Large intestine (tissue), 12 donors: ENCODE measurements at places on chromosomes 6 and 20. TPM values are rescaled to one million over a fixed set of nuclear protein-coding genes. Genes with fewer than 3 reads are reported as not detected.

GRCh38 chr20:51359947-51360346 lies 182.6 kb downstream of the NFATC2 start:
- no peak overlapping the region for H3K27ac ChIP-seq
- no peak for DNase-seq
- no peak overlapping the region for H3K4me3 ChIP-seq
- no peaks in the 10 kb centered on the region for H3K36me3 ChIP-seq
- no peaks in the 10 kb centered on the region for H3K27me3 ChIP-seq

DNA sequence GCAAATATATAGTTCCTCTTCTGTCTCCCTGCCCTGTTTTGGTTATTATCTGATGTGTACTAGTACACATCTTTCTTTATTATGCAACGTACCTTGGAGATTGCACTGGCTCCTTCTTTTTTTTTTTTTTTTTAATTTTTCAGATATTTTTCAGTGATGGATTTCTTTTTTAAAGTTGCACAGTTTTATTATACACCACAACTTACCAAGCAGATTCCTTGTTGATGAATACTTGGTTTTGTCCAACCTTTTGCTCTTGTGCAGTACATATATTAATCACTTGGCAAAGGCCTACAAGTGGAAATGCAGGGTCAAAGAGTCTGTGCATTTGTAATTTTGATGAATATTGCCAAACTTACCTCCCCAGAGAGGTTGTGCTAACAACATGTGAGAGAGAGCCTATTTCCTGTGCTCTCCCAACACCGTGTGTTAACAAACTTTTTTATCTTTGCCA lies 50.1 kb upstream of the RNF24 start:
- no peaks in the 10 kb centered on the region for H3K27me3 ChIP-seq
- peaks cover 13% of the 10 kb centered on the region for H3K4me1 ChIP-seq
- DNase-seq = no peak
- H3K4me3 ChIP-seq = no peak overlapping the region
- no peaks in the 10 kb centered on the region for H3K36me3 ChIP-seq

DNA sequence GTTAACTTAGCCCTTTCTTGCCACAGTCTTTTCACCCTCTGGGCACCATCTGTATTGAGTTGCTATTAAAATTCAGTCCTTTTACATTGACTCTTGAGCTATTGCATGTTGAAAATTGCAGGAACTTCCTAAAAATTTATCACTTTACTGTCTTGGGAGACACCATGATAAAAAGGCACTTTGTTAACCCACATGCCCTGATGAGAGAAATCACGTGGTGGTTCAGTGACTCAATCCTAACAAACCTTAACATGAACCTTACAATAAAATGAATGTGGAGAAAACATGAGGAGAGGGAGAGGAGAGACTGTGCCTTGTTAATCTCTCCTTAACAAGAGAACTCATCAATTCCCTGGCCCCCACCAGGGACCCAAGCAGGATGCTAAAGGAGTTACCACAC lies 30.8 kb downstream of the GSTA4 start:
- no peaks in the 10 kb centered on the region for H3K4me1 ChIP-seq
- H3K27me3 ChIP-seq = no peaks in the 10 kb centered on the region
- H3K4me3 ChIP-seq = no peak overlapping the region
- DNase-seq = no peak
- H3K36me3 ChIP-seq = no peaks in the 10 kb centered on the region

DNA sequence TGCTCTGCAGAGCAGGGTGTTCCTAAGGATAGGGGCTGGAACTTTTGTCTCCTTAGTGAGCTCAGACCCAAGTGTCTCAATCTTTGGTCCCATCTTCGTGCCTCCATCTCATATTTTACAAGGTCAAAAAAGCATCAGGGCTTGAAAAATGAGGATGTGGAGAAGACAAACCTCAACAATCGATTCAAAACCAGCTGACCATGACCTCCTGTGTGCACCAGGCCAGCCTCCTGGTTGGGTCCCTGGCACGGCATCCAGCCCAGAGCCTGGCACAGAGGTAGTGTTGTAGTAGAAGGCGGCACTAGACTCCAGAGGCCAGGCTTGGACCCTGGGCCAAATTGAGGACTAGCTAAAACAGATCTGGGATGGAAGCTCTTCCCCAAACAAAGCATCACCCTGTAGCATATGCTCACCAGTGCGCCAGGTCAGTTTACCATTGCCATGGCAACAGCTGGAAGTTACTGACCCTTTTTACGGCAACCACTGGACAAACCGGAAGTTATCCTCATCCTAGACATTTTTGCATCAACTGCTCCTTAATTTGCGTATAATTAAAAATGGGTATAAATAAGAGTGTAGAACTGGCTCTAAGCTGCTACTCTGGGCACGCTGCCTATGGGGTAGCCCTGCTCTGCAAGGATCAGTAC lies 69.3 kb upstream of the BLCAP start:
- H3K27ac ChIP-seq = no peak overlapping the region
- peaks cover 32% of the 10 kb centered on the region for H3K27me3 ChIP-seq
- H3K4me1 ChIP-seq = no peaks in the 10 kb centered on the region
- DNase-seq = no peak
- H3K4me3 ChIP-seq = no peak overlapping the region

Gene OR2B6
- polyA plus RNA-seq = 0.07 TPM

DNA sequence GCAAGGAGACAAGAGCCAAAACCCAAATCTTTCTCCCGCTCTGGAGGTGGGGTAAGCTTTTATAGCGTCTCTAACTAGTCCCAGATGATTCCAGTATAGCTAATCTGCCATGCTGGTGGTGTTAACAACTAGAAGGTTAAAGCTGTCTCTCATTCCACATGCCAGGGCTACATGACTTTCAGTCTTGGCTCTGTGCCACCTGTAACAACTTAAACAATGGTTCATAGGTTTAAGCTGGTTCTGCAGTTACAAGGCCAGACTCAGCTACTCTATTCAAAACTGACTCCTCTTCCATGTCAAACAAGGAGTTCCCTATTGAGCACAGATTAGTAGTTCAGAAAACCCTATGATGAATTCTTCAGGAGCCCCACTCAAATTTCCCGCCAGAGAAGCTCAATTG lies 128.9 kb downstream of the ELOVL4 start:
- H3K4me1 ChIP-seq = no peaks in the 10 kb centered on the region
- DNase-seq = no peak
- H3K27me3 ChIP-seq = no peaks in the 10 kb centered on the region
- H3K27ac ChIP-seq = no peak overlapping the region
- H3K4me3 ChIP-seq = no peak overlapping the region

DNA sequence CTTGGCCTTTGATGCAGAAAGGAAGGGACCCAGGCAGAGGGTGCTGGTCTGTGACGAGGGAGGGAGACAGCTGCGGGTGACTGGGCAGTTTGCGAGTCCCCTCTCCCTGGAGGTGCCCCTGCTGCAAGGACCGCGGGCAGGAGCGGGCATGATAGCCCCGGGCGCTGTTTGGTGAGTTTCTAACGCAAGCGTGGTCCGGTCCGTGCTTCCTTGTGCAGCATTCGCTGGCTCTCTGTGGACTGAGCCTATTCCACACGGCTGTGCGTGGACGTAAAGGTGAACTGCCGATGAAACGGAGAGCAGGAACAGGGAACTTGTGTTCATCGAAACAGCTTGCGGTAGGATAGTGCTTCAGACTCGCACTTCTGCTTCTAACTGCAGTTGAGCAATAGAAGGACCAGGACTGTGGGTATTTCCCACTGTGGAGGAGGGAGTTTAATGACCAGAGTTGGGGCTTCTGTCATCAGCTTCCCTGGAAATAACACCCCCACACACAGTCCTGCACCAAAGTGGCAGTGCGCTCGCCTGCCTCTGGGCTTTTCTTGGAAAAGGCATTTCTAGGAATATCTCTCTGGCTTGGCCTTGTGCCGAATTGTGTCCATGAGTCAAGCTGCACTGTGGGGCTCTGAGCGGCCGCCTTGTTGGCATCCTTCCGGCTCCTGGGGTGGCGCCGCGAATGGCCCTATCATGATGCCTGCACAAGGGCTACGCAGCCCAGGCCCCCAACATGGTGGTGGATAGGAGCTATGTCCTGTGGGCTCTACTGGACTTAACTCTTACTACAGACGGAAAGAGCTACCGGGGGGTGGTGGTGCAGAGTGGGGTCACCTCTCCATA lies 48.9 kb downstream of the DUSP22 start:
- H3K36me3 ChIP-seq = peaks cover 14% of the 10 kb centered on the region
- no peaks in the 10 kb centered on the region for H3K4me1 ChIP-seq
- H3K4me3 ChIP-seq = no peak overlapping the region
- H3K27ac ChIP-seq = no peak overlapping the region

Gene PTPRT
- 0.78 TPM for polyA plus RNA-seq

GRCh38 chr6:53154071-53154470 lies 5.4 kb upstream of the GCM1 start:
- H3K27ac ChIP-seq = no peak overlapping the region
- H3K27me3 ChIP-seq = no peaks in the 10 kb centered on the region
- no peaks in the 10 kb centered on the region for H3K36me3 ChIP-seq
- H3K4me3 ChIP-seq = no peak overlapping the region

Gene MAP3K5
- polyA plus RNA-seq = 7.4 TPM

Gene DUSP15
- polyA plus RNA-seq = 11.2 TPM

Gene PRKN
- 2.5 TPM for polyA plus RNA-seq

Gene PSORS1C2
- 0.04 TPM for polyA plus RNA-seq

Gene PGC
- 0.16 TPM for polyA plus RNA-seq

Gene EDN1
- 36.4 TPM for polyA plus RNA-seq

GRCh38 chr20:20083807-20084206 lies 31.5 kb downstream of the CFAP61 start:
- no peaks in the 10 kb centered on the region for H3K4me1 ChIP-seq
- peaks cover 2% of the 10 kb centered on the region for H3K27me3 ChIP-seq
- peak; percentile 22 for DNase-seq
- no peaks in the 10 kb centered on the region for H3K36me3 ChIP-seq
- no peak overlapping the region for H3K4me3 ChIP-seq

GRCh38 chr6:20178327-20178726 lies 33.9 kb downstream of the MBOAT1 start:
- no peaks in the 10 kb centered on the region for H3K36me3 ChIP-seq
- H3K27me3 ChIP-seq = no peaks in the 10 kb centered on the region
- H3K4me1 ChIP-seq = peaks cover 37% of the 10 kb centered on the region
- no peak overlapping the region for H3K4me3 ChIP-seq

DNA sequence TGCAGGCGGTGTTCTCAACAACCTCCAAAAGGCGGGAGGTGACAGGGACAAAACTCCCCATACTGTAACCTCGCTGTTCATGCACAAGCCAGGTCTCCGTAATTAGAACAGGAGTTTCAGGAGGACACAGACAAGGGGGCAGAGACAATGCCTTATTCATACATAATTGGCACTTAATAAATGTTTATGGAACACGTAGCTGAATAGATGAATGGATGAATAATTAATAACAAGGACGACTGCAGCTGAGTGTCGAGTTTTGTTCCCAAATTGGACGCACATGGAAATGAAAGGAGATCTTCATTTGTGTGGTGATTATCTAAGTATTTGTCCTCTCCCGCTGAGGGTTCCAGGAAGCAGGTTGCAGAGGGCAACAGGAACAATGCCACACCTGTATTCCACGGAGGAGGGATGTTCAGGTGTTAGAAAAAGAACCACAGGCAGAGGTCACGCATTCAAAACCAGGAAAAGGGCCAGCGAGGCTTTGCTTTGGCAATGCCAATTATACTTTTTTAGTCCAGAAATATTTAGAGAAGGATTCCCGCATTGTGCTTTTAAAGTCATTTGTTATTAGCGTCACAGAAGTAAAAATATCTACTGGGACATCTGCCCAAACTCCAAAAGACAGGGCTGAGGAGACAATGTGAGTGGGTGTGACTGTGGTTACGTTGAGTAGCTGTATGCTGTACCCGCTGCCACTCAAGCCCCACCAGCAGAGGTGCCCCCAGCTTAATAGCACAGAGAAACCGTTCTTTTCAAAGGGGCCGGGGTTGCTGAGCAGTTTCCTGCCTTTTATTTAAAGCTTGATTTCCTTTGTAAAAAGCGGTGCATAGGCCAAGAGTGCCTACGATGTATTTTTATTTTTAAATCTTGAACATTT lies 123.3 kb downstream of the PXDC1 start:
- DNase-seq = no peak
- H3K4me1 ChIP-seq = no peaks in the 10 kb centered on the region
- no peak overlapping the region for H3K4me3 ChIP-seq
- H3K36me3 ChIP-seq = no peaks in the 10 kb centered on the region

- no peak overlapping the region for H3K4me3 ChIP-seq
- DNase-seq = no peak
- H3K27ac ChIP-seq = no peak overlapping the region
Observed at GRCh38 chr6:87909849-87910248, 137.8 kb upstream of the SPACA1 start.

DNA sequence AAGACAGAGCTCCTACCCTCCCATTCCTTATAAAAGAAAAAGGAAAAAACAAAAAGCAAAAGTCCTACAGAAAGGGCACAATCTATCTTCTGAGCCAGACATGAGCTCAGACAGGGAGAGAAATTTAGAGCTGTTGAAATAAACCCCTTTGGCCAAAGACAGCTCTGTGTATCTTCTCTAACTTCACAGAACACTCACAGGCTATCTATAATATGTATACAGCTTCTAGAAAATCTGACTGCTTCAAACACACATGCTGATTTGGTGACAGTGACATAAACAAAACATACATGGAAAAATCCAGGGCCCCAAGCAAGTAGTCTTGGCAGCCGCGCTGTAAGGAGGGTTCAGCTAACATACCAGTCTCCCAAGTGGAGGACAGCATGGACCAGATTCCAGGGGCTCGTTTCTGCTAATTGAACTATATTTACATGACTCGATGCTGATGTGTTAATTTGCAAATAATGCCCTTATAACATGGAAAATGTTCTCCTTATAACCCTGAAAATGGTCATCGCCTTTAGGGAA lies 37.0 kb downstream of the MTFR2 start:
- no peak overlapping the region for H3K27ac ChIP-seq
- H3K4me3 ChIP-seq = no peak overlapping the region
- no peak for DNase-seq
- no peaks in the 10 kb centered on the region for H3K27me3 ChIP-seq
- no peaks in the 10 kb centered on the region for H3K36me3 ChIP-seq
- no peaks in the 10 kb centered on the region for H3K4me1 ChIP-seq

GRCh38 chr6:170375661-170376060 lies 69.1 kb downstream of the FAM120B start:
- no peaks in the 10 kb centered on the region for H3K27me3 ChIP-seq
- DNase-seq = no peak
- no peak overlapping the region for H3K4me3 ChIP-seq
- peaks cover 12% of the 10 kb centered on the region for H3K36me3 ChIP-seq
- H3K4me1 ChIP-seq = no peaks in the 10 kb centered on the region

DNA sequence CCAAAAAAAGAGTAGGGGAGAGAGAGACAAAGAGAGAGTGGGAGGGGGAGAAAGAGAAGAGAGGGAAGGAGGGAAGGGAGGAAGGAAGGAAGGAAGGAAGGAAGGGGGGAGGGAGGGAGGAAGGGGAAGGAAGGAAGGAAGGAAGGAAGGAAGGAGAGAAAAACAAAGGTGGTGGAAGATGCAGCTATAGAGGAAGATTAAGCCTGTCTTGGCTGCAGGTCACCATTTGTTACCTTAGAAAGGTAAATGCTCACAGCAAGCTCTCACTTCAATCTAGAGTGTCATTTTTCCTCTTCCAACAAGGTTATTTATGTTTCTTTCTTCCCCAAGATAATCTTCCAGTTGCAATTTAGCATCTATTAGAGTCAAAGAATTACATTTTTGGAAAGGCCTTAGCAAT lies 284.0 kb downstream of the PHACTR1 start:
- no peak for DNase-seq
- H3K27ac ChIP-seq = no peak overlapping the region
- no peak overlapping the region for H3K4me3 ChIP-seq

Gene FAXC
- 4.9 TPM for polyA plus RNA-seq

Gene BTN2A1
- 26.9 TPM for polyA plus RNA-seq

Gene SLC12A5
- 3.5 TPM for polyA plus RNA-seq
